ENCODE measurements at places on chromosomes 7 and 10.
A peak's percentile ranks its signal among the peaks of the same experiment; 100 is the strongest.

GRCh38 chr10:51313773-51314478 is 239.6 kb downstream of the PRKG1 start:
- no peak for DNase-seq

DNA sequence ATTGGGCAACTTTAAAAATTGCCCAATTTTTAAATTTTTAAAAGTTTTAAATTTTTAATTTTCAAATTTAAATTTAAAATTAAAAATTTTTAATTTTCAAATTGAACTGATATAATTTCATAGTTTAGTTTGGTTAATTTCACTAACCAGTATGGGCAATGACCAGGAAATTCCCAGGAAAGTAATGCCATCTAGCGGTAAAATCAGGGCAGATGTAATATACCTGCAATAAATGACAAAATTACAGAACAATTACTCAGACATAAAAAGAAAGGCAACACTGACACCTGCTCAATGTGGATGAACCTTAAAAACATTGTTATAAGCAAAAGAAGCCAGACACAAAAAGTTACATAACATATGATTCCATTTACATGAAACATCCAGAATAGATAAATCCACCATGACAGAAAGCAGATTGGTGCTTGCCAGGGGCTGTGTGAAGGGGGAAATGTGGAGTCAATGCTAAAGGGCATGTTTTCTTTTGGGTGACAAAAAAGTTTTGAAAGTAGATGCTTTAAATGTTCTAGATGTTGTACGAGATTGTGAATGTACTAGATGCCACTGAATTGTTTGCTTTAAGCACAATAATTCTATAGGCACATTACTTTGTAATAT is 28.6 kb upstream of the SLC16A12 start:
- peak; percentile 48 for DNase-seq

- DNase-seq = no peak
Observed at GRCh38 chr10:90138844-90139243, 437.5 kb downstream of the KIF20B start.

DNA sequence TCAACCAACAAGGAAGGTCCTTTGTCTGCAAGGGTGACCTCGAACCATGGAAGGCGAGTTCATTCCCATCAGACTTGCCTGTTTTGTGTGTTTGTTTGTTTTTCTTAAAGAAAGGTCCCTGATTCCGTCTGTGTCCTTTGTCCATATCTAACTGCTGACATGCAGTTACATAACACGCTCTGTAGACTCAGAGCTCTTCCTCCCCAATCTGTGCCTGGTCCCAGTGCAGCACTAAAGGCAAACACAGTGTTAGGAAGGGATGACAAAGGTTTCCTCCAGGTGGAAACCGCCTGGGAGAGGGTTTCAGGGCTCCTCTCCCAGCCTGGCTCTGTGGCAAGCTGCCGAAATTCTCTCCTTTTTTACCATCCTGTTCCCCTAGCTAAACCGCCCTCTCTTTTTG is 13.4 kb downstream of the JCAD start:
- DNase-seq = no peak

GRCh38 chr10:31296754-31297153 is 22.3 kb upstream of the ZEB1 start:
- no peak for DNase-seq

GRCh38 chr10:71727105-71727737 is 7.6 kb upstream of the C10orf105 start:
- DNase-seq = no peak

GRCh38 chr10:71598621-71599055 is 120.9 kb downstream of the C10orf105 start:
- peak; percentile 78 for DNase-seq

GRCh38 chr10:103394180-103394579 is 2.1 kb downstream of the ATP5MK start:
- DNase-seq = no peak
